ENCODE measurements at places on chromosomes 1 and 21. TPM values are rescaled to one million over a fixed set of nuclear protein-coding genes. Genes with fewer than 3 reads are reported as not detected.
A peak's percentile ranks its signal among the peaks of the same experiment; 100 is the strongest.

DNA sequence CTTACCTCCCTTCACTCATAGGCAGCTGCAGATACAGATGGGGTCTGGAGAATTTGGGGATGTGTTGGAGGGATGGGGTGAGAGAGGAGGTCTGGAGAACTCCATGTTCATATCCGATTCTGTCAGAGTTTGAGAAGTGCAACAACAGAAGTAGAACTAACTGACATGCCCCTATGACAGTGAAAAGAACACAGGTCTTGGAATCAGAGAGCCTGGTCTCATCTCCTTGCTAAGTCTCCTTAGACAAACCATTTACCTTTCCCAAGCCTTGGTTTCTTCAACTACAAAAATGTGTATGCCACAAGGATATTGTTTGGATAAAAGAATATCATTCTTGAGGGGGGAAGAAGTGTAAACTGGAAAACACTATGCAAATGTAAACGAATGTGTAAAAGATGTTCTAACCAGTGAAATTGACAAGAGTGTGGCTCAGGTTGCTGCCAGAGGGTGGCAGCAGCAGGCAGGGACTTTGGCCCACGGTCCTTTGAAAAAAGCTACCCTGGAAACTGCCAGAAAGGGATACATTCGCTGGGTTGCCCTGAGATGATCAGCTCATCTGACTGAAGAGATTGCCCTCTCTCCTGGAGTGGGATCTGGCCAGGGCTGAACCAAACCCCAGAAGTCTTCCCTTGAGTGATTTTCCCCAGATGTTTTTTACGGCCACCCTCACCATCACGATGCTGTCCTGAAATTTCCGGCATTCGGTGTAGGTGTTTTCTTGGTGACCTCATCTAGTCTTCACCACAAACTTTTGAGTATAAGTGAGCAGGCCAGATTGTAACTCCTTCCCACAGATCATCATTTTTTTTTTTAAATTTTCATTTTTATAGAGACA, 17.0 kb upstream of the CD2 start:
- DNase-seq: no peak

GRCh38 chr1:55813618-55814017, 598.5 kb upstream of the USP24 start:
- DNase-seq: peak; percentile 82

- DNase-seq: peak; percentile 91
Measured at GRCh38 chr21:45306832-45307571, 19.3 kb upstream of the POFUT2 start.

GRCh38 chr1:94396356-94397010, 21.7 kb upstream of the ABCD3 start:
- DNase-seq: no peak

GRCh38 chr1:234730770-234731568, 121.0 kb upstream of the IRF2BP2 start:
- DNase-seq: peak; percentile 26

- no peak for DNase-seq
Measured at GRCh38 chr1:107563441-107563840, 401.5 kb downstream of the VAV3 start.

- DNase-seq: no peak
Measured at GRCh38 chr1:1164701-1165451, 8.8 kb upstream of the TTLL10 start.

DNA sequence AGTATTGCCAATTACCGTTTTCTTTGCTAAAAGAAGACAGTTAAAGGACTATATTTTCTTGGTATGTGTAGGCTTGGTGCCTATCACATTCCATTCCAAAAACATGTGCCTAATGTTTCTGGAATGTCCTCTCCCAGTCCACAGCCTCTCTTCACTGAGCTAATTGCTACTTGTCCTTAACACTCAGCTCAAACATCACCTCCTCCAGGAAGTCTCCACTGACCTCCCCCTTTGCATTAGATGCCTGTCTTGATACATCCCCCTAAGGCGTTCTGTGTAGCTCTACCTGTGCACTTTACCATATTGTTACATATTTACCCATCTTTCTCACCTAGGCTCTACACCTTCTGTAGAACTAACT, 195.6 kb upstream of the CAMK1G start:
- DNase-seq: no peak

GRCh38 chr1:194252199-194252598, 1065.8 kb upstream of the B3GALT2 start:
- DNase-seq: no peak

- DNase-seq: no peak
Measured at GRCh38 chr21:42375966-42376337, 9.6 kb upstream of the TFF1 start.

DNA sequence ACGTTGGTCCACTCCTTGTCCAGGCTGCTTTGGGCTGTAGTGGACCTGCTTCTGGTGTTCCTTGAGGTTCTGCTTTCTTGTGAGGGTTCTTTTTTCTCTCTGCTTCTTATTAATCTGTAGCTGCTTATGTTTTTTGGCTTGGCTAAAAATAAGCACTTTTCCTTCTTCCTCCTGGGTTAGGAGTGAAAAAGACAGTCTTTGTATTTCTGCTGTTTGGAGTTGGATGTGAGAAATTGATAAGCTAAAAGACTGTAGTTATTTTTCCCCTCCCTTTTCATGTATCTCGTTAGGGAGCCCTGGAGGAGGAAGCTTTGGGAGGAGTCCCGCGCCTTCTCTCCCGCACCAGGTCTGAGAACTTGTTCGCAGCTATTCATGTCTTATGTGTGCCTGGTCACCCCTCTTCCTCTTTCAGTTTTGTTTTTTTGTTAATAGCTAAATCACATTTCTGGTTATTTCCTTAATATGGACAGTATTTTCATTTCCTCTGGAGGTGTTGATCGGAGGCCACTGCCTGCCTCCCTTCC, 79.0 kb downstream of the GALNT2 start:
- no peak for DNase-seq

- DNase-seq: no peak
Measured at GRCh38 chr1:27011976-27012563, 580 bp downstream of the TENT5B start.

GRCh38 chr1:187876775-187877174, 1048.0 kb downstream of the PLA2G4A start:
- DNase-seq: no peak

DNA sequence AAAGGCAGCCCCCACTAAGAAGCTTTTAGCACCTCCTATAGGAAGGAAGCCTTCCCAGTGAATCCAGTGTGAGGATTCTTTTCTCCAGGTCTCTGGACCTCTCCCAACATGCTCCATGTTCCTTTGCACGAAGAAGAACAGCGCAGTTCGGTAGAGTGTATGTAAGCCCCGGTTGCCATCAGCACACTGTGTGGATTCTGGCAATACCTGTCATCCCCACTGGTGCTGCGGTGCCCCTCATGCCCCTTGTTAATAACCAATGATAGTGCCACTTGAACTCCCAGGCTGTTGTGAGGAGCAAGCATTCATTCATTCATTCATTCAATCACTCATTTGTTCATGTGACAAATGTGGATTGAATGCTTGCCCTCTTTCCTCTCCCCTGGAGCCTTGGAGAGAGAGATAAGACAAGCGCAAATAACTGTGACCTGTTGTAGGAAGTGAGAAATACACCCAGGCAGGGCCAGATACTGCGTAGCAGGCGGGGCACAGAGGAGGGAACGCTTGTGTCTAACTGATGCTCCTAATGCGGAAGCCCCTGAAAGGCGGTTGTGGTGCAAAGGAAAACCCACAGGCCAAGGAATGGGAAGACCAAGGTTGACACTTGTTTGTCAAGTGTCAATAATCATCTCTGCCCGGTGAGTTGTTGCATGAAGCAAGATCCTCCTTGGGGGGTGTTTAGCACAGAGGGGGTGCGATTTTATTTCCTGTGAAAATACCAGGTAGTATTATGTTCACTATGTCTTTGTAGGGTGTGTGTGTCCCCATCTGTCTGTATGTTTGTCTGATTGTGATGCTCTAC, 9.8 kb downstream of the LGR6 start:
- no peak for DNase-seq

GRCh38 chr1:204978782-204979181, 64.2 kb upstream of the CNTN2 start:
- DNase-seq: no peak

DNA sequence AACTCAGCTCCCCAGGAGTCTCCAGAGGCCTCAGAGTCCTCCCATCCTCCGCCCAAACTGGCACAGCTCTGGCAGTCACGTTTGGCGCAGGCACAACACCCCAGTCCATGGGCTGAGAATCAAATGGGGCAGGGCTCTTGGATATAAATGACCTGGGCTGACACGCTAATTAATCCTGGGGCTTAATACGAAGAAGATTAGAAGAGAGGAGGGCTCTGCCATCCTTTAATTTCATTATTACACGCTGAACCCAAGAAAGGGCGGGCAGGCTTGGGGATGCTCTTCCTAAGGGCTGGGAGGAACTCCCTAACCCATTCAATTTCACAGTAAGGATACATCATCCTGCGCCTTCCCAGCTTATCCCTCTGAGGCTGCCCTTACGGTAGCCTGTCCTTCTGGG, 2.4 kb downstream of the GRIK3 start:
- no peak for DNase-seq

DNA sequence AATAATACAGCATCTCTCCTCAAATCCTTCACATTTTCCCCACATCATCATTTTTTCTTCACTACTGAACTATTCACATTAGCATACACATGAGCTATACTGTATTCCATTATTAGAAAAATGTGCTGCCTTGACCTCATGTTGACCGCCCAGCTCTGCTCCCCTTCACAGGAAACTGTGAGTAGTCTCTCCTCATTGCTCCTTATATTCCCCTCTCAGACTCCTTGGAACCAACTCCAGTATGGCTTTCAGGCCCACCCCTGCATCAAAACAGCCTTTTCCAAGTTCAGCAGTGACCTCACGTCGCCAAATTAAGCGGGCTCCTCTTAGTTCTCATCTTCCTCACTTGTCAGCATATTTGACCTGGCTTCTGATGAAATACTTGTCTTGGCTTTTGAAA, 59.2 kb upstream of the SPAG17 start:
- no peak for DNase-seq

- DNase-seq: no peak
Measured at GRCh38 chr1:242002510-242002909, 3.6 kb upstream of the MAP1LC3C start.

- no peak for DNase-seq
Measured at GRCh38 chr1:114286179-114286578, 132.5 kb upstream of the SYT6 start.

- no peak for DNase-seq
Measured at GRCh38 chr1:241799416-241799815, 48.6 kb upstream of the EXO1 start.

DNA sequence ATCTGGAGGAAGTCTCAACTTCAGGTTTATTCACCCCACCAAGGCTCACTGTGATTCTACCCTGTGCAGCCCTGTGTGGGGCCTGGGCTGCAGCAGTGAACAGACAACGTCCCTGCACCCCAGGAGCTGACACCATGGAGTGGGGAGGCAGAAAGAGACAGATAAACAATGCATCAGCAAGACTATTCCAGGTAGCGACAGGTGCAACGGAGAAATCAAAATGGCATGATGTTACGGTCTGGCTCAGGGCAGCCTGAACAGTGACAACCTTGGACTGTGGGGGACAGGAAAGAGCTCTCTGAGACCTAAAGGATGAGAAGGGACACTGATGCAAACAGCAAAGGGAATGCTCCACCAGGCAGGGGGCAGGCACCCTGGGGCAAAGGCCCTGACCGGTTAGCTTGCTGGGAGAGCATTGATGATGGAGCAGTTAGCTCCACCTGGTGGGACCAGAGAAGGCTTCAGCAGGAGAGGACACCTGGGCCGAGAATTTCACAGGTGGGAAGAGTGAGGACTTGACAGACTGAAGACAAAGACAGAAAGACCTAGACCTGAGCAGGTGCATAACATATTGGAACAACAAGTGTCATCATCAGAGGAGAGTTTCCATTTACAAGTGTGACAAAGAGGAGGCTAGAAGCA, 589.9 kb downstream of the MATN1 start:
- DNase-seq: peak; percentile 23

GRCh38 chr1:160007577-160008200, 24.1 kb downstream of the PIGM start:
- DNase-seq: no peak

GRCh38 chr1:28056129-28056925, 32.1 kb downstream of the EYA3 start:
- no peak for DNase-seq

DNA sequence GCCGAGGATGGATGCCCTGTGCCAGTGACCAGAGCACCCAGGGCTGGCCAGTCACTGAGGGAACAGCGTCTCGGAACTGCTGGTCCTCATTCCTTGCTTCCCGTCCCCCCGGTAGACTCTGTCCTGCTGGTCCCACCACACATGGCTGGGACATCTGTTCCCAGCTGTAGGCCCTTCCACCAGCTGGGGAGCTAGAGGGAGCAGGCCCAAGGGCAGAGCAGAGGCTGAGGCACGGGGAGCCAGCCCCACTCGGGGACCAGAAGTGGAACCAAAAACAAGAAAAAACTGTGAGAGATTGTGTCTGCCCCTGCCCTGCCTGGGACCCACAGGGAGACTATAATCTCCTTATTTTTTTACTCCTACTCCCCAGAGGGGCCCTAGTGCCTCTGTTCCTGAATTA, 23.8 kb downstream of the ATP8B2 start:
- no peak for DNase-seq

GRCh38 chr21:17783481-17784179, 35.5 kb downstream of the C21orf91 start:
- DNase-seq: no peak

DNA sequence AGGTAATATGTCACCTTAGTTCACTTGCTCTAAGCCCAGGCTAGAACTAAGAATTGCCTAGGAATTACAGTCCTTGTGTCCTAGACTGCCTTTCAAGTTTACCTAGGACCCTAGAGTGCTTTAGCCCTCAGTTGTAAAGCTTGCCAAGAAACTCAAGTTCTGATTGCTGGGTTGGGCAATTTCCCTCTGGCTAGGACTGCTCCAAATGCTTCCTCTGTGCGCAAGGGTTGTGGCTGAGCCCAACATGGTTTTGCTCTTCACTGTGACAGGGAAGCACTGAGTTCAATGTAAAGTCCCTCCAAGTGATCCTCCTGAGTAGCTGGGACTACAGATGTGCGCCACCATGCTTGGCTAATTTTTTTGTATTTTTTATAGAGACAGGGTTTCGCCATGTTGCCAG, 102.3 kb upstream of the NEK7 start:
- no peak for DNase-seq

DNA sequence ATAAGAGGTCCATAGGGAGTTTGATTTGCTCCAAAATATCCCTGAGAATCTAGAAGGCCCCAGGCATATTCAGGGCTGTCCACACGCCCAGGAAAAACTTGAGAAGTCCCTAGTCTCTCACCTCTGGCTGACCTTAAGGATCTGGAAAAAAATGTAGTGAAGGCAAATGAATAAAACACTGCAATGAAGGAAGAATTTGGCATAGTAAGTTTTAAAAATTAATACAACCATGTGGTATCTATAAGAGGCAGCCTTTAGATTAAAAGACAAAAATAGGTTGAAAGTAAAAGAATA, 91.3 kb downstream of the COLGALT2 start:
- DNase-seq: no peak

The LORICRIN gene
- not detected for total RNA-seq

The FAM163A gene
- not detected for total RNA-seq

The BNIPL gene
- total RNA-seq: 0.22 TPM

The FCRL4 gene
- total RNA-seq: not detected

The EDN2 gene
- total RNA-seq: not detected

The IL6R gene
- 26.6 TPM for total RNA-seq

The ZNF648 gene
- 0.53 TPM for total RNA-seq

The S100B gene
- 1,180 TPM for total RNA-seq

The SMAP2 gene
- 24.0 TPM for total RNA-seq
